ENCODE measurements at places on chromosomes 6 and 20.
A peak's percentile ranks its signal among the peaks of the same experiment; 100 is the strongest.

- no peak for DNase-seq
Observed at GRCh38 chr20:22723659-22724058, 139.3 kb upstream of the FOXA2 start.

GRCh38 chr6:87561017-87561416 lies 28.8 kb downstream of the RARS2 start:
- DNase-seq = no peak

DNA sequence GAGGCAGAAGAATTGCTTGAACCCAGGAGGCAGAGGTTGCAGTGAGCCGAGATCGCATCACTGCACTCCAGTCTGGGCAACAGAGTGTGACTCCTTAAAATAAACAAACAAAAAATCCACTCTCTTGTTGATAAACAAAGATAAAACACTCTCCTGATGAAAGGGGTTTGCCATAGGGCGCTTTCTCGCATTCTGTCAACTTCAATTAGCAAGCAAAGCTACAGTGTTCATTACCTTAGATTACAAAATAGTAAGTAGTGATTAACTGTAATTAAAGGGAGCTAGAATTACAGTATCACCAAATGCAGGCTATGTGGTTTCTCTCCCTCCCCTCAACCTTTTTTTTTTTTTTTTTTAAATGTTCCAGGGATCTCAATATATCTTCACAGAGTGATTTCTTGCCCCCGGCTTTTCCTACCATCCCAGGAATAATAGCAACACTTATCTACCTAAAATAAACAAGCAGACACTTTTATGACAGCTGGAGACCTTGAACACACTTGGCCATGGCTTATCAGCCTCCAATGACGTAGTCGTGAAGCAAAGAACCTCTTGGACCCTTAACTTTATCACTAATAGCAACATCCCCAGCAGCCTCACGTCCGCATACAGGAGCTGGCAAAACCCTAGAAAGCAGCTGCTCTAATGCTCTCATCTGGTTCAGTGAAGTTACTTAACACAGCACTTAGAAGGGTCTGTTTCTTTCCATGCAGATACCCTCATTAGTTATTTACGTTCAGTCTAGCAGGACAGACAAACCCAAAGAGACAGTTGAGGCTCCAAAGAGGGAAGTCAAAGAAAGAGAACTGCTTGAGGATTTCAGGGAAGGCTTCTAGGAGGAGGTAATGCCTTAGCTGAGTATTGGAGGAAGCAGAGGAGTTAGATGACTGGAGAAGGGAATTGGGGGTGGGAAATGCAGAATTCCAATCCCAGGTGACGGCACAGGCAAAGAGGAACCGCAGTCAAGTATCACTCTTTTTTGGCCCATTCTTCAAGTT lies 37.9 kb upstream of the NEDD9 start:
- DNase-seq = peak; percentile 23

DNA sequence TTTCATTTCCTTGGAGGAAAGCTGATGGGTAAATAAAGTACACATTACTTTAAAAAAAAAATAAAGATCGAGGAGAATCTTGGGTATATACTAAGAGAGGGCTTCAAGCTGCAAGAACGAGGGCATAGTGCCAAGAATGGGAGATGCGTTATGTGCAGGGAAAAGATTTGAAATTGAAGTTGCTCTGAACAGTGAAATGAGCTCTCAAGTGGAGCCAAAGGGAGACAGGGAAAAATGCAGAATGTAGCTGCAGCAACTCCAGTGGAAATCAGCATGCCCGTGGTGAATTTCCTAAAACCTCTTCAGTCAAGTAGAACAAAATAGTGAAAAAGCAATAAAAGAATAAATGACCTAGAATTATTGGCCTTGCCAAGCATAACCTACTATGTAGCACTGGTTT lies 11.4 kb upstream of the COL9A1 start:
- DNase-seq = no peak

- DNase-seq = no peak
Observed at GRCh38 chr20:1810926-1811620, 84.1 kb upstream of the SIRPA start.

- no peak for DNase-seq
Observed at GRCh38 chr6:99397287-99397686, 3.3 kb upstream of the COQ3 start.

DNA sequence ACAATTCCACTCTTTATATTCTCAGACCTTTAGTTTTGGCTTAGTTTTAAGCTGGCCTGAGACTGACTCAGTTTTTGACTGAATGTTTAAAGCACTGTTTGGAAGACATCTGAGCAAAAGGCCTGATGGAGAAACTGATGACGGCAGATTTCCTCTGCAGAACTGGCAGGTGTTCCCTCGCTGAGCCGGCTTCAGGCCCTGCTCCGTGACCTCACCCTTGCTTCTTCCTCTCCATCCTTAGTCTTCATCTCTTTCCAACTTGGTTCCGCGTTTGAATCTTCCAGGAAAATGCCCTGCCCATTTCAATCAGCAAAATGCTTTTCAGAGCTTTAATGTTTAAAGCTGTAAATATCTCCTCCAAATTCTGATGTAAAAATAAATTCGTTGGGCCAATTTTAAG lies 6.6 kb downstream of the NKX2-4 start:
- DNase-seq = no peak

DNA sequence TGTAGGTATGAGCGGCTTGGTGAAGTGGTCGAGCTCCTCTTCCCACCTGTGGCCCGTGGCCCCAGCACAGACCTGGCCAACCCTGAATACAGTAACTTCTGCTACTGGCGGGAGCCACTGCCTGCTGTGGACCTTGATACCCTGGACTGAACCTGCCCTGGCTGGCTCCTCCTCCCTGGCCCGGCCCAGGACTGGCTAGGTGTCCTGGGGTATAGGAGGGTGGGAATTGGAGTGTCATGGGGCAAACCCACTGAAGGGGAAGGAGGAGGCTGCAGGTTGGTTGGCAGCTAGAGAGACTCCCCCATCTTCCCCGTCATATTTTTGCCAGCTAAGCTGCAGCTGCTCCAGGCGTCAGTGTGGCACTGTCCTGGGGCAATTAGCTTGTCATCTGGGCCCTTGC lies 7.9 kb downstream of the EMILIN3 start:
- no peak for DNase-seq

GRCh38 chr6:14674867-14675648 lies 557.5 kb downstream of the CD83 start:
- no peak for DNase-seq

- DNase-seq = peak; percentile 38
Observed at GRCh38 chr6:32685603-32686002, 19.1 kb upstream of the HLA-DQB1 start.

- DNase-seq = no peak
Observed at GRCh38 chr6:2651536-2651935, 99.2 kb downstream of the MYLK4 start.

GRCh38 chr6:21753241-21754108 lies 159.9 kb downstream of the SOX4 start:
- DNase-seq = no peak

- no peak for DNase-seq
Observed at GRCh38 chr6:49497304-49497703, 2.4 kb upstream of the GLYATL3 start.

DNA sequence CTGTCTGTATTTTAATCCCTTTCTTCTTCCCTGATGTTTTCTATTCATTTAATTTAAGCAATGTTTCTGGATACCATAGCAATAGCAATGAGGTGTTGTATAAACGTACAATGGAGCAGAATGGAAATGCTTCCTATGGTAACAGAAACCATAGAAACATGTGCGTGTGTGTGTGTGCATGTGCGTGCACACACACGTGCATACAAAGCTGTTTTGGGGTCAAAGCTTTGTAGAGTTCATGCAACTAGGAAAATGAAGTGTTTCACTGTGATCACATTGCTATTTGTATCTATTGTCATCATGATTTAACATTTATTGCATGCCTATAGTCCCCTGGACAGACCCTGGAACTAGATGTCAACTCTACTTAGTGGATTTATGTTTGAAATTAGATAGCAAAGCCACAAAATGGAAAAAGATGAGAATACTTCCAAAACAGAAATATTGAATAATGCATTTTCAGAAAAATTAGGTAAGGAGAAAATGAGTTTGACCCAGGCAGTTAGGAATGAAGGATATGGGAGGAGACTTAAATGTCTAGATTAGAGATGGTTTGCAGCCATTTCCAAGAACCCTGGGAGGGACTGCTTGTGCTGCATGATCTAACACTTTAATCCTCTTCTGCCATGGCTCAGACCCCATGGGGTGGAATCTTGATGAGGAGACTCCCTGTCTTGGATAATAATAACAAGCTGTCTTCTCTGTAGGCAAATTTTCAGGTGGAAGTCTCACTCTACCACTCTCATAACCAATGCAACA lies 124.4 kb downstream of the TRMT11 start:
- DNase-seq = no peak

DNA sequence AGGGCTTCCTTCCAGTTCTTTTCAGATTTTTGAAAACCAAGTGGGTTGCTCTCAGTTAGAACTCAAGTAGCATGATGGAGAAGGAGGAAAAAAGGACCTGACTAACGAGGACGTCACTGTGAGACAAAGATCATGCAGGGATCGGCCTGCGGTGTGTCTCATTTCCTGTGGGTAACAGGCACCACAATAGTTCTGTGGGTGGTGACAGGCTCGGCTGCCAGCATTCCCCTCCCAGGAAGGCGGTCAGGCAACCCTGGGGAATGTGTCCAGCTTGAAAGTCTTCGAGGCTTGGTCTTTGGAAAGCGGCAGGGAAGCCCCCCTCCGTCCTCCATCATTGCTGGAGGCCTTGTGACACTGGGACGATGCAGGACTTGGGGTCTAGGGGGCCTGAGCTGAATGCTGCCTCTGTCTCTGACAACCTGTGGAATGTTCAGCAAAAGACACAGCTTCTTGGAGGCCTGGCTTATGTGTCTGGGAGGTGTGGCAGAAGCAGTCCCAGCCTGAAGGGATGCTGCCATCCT lies 121.0 kb downstream of the BCAS1 start:
- DNase-seq = peak; percentile 17

- DNase-seq = peak; percentile 94
Observed at GRCh38 chr6:122798099-122798641, 9.1 kb downstream of the SMPDL3A start.

GRCh38 chr6:136341967-136342366 lies 52.3 kb upstream of the BCLAF1 start:
- no peak for DNase-seq

DNA sequence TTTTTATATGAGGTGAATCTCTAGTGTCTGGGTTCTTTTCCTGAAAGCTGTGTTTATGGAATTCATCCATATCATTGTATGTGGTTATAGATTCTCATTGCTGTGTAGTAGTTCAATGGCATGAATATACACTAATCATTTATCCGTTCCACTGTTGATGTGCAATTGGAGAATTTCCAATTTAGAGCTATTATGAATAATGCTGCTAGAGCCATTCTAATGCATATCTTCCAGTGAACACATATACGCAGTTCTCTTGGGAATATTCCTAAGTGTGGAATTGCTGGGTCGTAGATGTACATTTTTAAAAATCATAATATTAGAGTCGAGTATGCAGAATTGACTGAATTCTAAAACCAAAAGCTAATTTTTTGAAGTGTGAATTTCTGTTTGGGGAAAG lies 327.5 kb upstream of the JAG1 start:
- no peak for DNase-seq

GRCh38 chr6:138803861-138804260 lies 8.0 kb downstream of the ECT2L start:
- DNase-seq = no peak

GRCh38 chr6:125570526-125570925 lies 178.9 kb upstream of the HEY2 start:
- DNase-seq = no peak

- DNase-seq = no peak
Observed at GRCh38 chr20:24734139-24734538, 214.9 kb upstream of the CST7 start.

DNA sequence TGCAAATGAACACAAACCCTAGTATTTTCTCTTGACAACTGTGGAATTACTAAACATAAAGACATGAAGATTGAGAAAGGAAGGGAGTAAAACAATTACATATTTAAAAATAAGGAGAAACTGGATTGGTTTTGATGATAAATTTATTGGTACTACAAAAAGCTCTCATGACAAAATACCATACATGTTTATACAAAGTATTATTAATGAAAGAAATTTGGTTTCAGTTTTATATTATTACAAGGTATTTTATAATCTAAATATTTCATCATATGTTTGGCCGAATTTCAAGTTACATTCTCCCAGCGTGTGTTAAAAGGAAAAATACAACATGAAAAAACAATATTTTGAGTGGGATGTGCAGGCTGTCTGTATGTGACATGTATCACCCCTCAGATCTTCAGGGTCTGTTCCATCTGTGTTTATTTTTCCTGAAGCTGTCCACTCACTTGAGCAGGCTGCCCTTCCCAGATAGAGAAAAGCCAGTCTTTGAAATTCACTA lies 568.4 kb downstream of the NKAIN2 start:
- DNase-seq = no peak

GRCh38 chr6:15089569-15090144 lies 156.2 kb upstream of the JARID2 start:
- DNase-seq = peak; percentile 44

DNA sequence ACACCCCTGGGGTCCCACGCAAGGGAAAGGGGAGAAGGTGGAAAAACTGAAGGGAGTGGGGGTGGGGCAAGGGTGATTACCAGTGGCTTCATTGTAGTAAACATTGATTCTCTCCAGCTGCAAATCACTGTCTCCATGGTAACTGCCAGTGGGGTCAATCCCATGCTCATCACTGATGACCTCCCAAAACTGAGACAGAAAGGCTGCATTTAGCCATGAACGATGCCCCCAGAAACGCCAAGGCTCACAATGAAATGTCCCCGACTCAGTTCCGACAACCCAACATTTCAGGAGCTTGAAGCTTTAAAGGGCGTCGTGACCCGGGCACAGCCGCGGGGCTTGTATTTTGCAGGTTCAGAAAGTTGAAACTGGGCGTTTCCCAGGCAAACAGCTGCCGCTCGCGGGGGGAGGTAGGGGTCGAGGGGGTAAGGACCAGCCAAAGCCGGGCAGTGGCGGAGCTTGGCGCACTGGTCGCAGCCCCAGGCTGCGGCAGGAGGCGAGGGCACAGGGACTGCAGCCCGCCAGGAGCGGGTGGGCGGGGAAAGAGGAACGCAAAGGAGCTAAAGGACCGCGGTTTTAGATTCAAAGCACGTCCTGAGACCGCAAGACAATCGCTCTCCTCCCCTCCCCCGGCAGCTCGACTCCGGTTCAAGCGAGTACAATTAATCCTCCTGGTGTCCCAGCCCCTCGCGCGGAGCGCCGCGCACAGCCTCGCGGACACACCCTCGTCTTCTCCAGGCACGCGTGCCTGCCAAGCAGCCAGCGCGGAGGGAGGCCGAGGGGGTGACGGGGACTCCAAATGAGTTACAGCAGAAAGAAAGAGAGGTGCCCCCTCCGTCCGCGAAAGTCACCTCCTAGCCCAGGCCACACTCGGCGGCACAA lies 731 bp downstream of the TUBB2B start:
- DNase-seq = peak; percentile 32

DNA sequence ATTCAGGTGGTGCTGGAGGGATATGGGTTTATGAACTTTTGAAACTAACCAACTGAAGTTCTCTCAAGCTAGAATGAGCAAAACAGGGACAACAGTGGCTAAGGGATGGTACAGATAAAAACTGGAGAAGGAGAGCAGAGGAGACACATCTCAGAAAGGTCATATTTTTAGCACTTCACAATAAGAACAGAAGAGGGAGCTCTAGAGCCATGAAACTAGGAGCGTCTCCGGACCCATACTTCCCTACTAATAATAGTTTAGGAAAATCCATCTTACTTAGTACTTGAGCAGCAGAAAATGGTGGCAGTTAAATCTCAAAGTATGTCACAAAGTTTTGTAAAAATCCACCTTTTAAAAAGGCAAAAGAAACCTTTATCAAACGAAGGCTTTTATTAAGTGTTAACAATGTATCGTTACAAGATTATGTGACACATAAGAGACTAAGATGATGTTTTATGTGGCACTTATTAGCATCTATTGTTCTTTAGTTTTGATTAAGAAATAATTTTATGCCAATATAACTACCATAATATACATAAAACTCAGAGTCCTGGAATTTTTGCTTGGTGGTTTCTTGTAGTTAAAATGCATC lies 278.6 kb downstream of the TBC1D32 start:
- no peak for DNase-seq

Measured in body of pancreas (tissue), 4 donors.